ENCODE measurements at places on chromosomes 12 and 14.

DNA sequence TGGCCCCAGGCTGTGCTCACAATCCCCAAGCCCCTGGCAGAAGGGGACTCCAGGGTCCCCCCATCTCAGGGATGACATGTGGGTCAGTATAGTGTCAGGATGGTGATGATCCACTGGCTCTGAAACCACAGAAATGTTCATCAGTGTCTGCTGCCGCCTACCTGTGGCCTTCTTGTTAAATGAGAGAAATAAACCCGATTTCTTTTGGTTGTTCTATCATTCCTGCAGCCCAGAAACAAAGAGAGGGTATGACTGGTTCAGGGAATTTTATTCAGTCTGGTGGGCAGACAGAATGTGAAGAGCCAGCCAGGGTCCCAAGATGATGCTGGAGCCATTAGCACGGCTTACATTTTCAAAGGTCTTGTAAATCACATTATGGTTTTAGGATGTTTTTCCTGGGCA lies 86.6 kb downstream of the CRADD start:
- no peak for DNase-seq

- DNase-seq = no peak
Measured at GRCh38 chr14:57493467-57494181, at the start of gene CCDC198. Gene CCDC198, minus strand, starts transcription at chr14:57493857. Its CDS starts 142 bp downstream, at chr14:57493715.

DNA sequence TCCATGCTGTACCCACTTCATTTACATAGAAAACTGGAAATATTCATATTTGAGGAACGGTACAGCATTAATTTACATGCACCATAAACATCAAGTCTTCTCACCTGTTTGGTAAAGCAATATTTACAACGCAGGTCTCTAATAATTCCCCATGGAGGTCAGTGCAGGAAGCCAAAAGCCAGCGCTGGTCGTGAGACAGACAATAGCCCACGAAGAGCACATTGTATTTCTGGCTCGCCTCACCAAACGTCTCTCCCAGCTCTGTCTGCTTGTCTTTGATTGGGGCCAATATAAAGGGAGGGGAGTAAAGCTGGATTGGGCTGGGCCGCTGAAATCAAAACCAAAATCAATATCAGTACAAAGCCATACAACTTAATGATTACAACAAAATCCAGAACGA lies 302.1 kb downstream of the MED13L start:
- DNase-seq = no peak

- no peak for DNase-seq
Measured at GRCh38 chr14:81465507-81466228, 65.5 kb upstream of the STON2 start.

- no peak for DNase-seq
Measured at GRCh38 chr12:95553197-95553943, 2.1 kb upstream of the USP44 start.

DNA sequence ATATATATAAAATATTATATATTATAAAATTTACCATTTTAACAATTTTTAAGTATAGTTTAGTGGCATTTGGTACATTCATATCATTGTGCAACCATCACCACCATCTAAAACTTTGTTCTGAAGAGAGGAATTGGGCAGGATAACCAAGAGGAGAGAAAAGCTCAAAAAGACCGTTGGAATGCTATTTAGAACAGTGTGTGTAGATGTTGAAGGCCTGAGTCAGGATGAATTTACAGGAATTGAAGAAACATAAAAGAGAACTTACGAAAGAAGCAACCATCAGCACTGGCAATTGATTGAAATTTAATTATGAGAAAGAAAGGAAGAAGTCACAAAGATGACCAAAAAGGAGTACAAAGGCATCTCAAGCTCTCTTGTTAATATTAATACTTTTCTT lies 196.9 kb upstream of the PWP1 start:
- no peak for DNase-seq

GRCh38 chr12:52251367-52252051 lies 18.5 kb downstream of the KRT7 start:
- no peak for DNase-seq

DNA sequence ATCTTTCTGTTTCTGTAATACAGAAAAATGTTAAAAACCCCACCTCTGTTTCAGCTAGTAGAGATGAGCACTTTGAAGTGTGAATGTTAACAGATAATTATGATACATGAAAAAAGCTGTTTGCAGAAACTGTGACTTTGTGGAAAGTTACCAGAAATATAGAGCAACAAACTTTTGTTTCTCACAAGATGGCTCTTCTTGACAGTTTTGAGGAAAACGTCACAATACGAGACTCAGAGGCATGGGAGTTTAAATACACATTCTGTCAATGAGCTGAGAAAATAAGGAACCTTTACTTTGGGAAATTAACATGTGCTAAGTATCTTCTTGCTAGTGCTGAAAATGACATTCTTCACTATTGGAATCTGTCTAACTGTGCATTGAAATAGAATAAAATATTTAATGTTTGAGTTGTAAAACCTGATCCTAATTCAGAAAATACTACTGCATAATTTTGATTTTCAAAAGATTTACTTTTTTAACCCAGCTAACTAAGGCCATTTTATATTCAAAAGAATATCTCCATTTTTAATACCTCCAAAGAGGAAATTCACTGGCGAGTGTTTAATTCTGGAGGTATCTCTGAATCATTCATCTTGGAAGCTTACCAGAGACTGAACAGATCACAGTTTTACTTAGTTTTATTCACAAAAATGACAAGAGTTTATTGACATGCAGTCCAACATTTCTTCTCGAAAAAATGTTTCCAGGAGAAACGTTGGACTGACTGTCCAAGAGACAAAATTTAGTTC lies 308.9 kb upstream of the LRFN5 start:
- DNase-seq = no peak

DNA sequence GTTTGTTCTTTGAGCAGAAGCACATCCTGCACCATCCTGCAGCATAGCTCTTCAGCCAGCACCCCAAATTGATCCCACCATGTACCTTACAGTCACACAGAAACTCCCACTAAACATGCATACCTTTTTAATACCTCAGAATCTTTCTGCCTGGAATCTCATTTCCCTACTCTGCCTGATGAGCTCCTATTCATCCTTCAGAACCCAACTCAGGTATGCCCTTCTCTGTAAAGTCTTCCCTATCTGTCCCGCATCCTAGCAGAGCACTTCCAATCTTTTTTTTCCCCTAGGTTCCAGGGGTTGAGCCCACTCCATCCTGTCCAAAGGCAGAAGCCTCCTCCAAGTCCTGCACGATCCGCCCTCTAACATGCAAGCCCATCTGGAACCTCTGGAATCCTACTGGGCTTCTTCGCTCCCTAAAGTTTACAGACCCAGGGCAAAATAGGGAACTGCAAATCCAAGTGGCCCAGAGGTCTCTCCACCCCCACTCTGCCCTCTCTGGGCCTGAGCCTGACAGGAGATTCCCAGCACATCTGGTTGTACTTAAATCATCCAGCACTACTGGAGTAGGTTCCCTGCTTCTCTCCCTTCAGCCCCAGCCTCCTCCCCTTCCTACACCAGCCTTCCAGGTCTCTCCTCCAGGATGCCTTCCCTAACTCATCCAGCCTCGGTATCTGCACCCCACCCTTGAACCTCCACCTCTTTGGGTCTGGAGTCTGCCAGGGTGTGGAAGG lies 4.1 kb upstream of the FIGNL2 start:
- DNase-seq = no peak

DNA sequence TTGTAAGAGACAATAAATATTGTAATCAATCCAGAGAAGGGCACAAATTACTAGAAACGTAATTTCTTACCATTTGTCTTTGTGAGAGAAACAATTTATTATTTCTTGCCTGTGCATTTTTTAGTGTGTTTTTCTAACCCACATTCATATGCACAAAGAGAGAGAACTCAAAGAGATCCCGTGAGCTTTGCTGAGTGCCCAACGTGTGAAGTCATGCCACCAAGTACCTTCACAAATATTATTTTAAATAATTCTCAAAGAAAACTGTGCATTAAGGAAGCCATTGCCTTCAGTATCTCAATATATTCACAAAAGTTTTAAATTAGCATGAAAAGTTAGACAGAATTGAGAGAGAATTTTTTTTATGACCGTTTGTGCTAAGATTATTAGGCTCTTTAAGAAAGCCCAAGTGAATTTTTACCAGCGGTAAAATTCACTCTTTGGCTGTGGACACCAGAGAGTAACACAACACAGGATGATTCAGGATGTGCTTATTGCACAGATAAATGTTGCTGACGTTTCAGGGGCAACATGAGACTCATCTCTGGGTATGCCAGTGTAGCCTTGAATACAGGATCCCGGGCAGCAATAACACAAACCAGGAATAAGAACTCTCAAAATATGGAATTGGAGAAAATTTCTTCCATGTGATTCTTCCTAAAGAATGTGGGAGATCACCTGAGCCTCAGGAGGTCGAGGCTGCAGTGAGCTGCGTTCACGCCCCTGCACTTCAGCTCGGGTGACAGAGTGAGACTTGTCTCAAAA lies 2.9 kb downstream of the ARHGDIB start:
- no peak for DNase-seq

GRCh38 chr14:80940146-80940545 lies 1.4 kb downstream of the CEP128 start:
- DNase-seq = no peak

- DNase-seq = no peak
Measured at GRCh38 chr14:74980398-74980730, 22.4 kb upstream of the EIF2B2 start.

DNA sequence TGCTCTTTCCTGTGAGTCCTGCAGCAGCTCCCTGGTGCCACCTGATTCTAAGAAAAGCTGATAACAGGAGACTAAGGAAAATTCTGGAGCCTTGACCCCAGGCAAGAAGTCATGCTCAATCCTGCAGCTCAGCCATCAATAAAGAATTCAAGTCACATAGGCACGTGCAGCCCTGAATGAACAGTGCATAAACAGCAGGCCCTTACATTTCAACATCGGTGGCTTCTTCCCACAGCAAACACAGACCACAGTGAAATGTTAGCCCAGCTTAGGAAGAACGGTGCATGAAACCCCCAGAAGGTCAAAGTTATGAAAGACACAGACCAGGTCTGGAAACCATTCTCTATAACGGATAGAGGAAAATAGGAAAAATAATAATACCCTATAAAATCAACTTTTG lies 10.5 kb downstream of the CINP start:
- no peak for DNase-seq

DNA sequence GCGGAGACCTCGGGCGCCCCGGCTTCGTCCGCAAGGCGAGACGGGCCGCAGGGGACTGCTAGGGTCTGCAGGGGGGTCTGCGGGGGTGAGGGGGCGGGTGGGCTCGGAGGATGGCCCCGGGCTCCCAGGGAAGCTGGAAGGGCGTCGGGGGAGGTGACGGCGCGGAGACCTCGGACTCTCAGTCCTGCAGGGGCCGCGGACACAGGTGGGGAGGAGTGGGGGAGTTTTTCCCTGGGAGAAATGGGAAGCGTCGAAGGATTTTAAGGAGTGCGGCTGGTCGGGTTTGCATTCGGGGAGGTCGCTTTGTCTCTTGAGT lies 25.9 kb downstream of the ZBTB42 start:
- DNase-seq = no peak

Measured in stimulated activated CD8-positive, alpha-beta memory T cell treated with anti-CD3 and anti-CD28 coated beads, Interleukin-4, amount 100 ng/mL, for 4 hours (primary cell).